Stimulated activated CD4-positive, alpha-beta T cell treated with anti-CD3 and anti-CD28 coated beads, Interleukin-4, amount 100 ng/mL, for 4 hours (primary cell): ENCODE measurements at places on chromosomes 1 and 21.

GRCh38 chr1:155940482-155940992 is 901 bp upstream of the RXFP4 start:
- DNase-seq, result no peak

- no peak for DNase-seq
Measured at GRCh38 chr1:91729621-91730358, 156.2 kb downstream of the TGFBR3 start.

DNA sequence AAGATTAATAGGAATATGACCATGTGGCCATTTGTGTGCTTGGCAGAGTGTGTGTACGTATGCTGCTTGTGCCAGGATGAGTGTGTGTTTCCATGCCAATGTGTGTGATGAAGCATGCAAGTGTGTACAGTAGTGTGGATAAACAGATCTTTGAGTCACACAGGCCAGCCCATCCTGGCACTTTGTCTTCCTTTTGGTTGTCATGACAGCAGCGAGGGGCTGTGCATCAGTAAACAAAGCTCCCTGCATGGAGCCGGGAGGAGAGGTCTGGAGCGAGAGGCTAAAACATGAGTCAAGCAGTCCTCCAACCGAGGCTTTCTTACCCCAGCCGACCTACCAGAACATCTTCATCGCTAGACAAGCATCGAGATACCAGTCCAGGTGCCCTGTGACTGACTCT is 221.2 kb downstream of the CACNA1E start:
- no peak for DNase-seq

DNA sequence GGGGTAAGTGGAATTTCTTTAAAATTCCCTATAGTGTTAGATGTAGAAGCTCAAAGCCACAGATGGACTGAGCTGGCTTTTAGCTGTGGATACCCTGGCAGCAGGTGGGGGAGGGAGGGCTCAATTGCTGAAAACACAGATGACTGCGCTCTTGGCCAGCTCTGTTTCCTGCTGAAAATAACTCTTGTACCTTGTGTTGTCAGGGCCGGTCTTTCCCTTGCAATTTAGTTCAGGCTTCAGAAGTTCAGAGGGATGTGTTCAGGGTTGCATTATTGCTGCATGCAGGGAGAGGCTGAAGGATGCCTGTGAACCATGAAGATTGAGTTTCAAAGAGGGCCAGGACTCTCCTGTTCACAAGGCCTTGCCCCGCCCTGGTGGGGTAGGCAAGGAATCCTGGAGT is 58.1 kb upstream of the GCLM start:
- no peak for DNase-seq

- DNase-seq, result no peak
Measured at GRCh38 chr21:44614961-44615391, 3.1 kb downstream of the KRTAP10-8 start.

- no peak for DNase-seq
Measured at GRCh38 chr1:65820983-65821382, 28.3 kb downstream of the PDE4B start.

DNA sequence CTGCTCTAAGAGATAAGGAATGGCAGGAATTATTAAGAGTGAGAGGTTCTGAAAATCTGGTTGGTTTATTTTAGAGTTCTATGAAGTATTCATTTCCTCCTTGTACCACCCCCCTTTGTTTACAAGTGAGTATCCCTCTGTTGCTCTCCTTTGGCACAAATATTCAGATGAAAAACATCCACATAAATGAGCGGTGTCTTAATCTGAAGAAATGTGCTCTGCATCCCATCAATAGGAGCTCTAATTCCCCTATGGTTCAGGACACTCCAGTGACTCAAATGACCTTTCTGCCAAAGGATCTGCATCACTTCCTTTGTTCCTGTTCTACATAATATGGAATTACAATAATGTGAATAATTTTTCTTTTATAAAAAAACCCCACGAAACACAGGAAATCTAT is 16.6 kb downstream of the DDAH1 start:
- no peak for DNase-seq

DNA sequence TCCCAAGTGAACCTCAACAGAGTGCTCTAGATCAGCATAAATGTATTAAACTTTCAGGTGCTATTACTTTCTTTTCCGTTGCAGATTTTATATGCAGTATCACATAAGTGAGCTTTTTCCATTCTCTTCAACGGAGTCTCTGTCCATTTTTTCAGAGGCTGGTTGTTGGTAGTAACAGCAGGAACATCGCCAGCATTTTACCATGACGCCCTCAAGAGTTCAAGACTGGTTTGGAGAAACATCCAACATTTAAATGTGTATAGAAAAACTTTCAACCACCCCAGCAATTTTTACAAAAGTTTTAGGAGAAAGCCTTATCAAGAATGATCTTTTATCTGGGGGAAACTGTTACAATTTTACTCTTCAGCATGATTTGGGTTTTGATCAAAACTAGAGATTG is 117.0 kb downstream of the TGFB2 start:
- DNase-seq, result no peak

DNA sequence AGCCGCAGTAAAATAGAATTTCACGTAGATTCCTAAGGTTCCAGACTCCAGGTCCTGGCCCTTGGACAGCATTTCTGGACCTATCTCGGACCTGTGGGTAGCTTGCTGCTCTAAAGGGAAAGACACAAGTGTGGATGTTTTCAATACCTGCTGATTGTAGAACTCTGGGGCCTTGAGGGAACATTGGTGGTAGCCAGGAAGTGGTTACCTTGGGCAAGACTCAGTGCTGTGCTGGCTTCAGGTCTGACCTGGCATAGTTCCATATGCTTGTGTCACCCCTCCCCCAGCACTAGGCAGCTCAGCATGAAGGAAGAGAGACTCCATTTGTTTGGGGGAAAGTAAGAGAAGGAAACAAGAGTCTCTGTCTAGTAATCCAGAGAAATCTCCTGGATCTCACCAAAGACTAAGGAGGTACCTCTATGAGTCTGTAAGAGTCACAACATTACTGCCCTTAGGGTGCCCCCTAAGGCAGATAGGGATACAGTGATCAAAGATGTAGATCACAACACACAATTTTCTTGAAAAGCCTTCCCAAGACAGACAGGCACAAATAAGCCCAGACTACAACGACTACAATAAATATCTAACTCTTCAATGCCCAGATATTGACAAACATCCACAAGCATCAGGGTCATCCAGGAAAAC is 398.8 kb downstream of the TGFB2 start:
- DNase-seq, result no peak
